ENCODE measurements at places on chromosomes 3 and 15.

- H3K4me1 ChIP-seq = no peaks in the 10 kb centered on the region
- no peaks in the 10 kb centered on the region for H3K27me3 ChIP-seq
- no peaks in the 10 kb centered on the region for H3K36me3 ChIP-seq
- no peak overlapping the region for H3K4me3 ChIP-seq
- no peak for DNase-seq
These were observed 20.3 kb upstream of the HDAC11 start for GRCh38 chr3:13459605-13460340.

DNA sequence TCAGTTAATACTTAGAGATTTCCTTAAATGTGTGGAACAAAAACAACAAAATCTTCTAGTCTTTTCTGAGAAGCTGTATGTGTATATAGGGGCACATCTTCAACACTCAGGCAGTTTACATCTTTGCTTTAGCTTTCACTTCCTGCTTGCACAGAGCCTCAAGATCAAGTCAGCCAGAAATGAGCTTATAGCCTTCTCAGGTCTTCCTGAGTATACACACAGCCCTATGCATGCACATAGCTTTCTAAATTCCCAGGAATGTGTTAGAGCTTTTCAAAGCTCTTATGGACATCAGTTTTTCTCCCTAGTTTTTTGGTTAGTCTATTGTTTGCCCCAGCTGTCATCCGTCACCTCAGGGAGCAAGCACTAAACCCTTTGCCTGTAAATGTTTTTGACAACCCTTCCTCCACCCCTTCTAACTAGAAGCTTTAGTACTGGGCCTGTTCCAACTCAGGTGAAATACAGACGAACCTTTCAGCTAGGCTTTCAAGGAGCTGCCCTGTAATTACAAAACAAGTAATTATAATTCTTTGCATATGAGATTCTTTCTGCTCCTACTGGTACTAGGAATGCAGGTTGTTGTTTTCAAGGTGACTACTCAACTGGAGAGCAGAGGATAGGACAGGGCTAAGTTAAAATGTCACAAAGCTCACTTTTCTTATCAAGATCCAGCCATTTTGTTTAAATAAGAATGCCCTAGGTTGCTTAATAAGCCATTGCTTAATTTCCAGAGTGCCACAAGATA lies 22.6 kb upstream of the MTMR10 start:
- H3K27ac ChIP-seq = no peak overlapping the region
- DNase-seq = no peak
- no peak overlapping the region for H3K4me3 ChIP-seq
- H3K36me3 ChIP-seq = no peaks in the 10 kb centered on the region
- no peaks in the 10 kb centered on the region for H3K27me3 ChIP-seq
- no peaks in the 10 kb centered on the region for H3K4me1 ChIP-seq

DNA sequence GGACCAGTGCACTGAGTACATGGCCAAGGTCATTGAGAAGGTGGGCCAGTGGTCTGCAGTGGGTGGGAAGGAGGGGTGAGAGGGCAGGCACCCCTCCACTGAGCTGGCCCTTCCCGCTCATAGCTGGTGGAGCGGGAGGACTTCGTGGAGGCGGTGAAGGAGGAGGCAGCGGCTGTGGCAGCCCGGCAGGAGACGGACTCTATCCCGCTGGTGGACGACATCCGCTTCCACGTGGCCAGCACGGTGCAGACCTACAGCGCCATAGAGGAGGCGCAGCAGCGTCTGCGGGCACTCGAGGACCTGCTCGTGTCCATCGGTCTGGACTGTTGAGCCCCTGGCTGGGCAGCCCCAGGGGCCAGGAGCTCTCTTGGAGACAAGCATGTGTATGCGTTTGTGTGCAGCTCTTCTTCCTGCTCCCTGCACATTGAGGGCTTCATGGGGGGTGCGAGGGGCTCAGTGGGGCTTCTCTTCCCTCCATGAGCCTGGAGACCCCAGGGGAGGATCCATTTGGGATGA lies 7.5 kb downstream of the ABTB1 start:
- H3K4me3 ChIP-seq = no peak overlapping the region
- no peaks in the 10 kb centered on the region for H3K36me3 ChIP-seq
- no peaks in the 10 kb centered on the region for H3K27me3 ChIP-seq
- no peaks in the 10 kb centered on the region for H3K4me1 ChIP-seq
- H3K27ac ChIP-seq = no peak overlapping the region
- no peak for DNase-seq

GRCh38 chr3:136008732-136009470 lies 43.4 kb downstream of the PPP2R3A start:
- no peaks in the 10 kb centered on the region for H3K36me3 ChIP-seq
- no peak for DNase-seq
- no peak overlapping the region for H3K4me3 ChIP-seq

GRCh38 chr3:149333176-149333859 lies at the start of gene TM4SF18:
Gene TM4SF18, minus strand, starts transcription at chr3:149333636. Its CDS starts 254 bp downstream, at chr3:149333382.
- no peak for DNase-seq
- H3K4me3 ChIP-seq = no peak within 1 kb of the TSS
- no peaks in the 10 kb centered on the region for H3K27me3 ChIP-seq
- no peak within 1 kb of the TSS for H3K27ac ChIP-seq

- no peak for DNase-seq
- no peaks in the 10 kb centered on the region for H3K27me3 ChIP-seq
- H3K4me1 ChIP-seq = no peaks in the 10 kb centered on the region
- no peak overlapping the region for H3K27ac ChIP-seq
- no peak overlapping the region for H3K4me3 ChIP-seq
These were observed 124.1 kb downstream of the RASA2 start for GRCh38 chr3:141610939-141611338.
